HL-60 (cell line): ENCODE measurements at places on chromosomes 3 and 15.

DNA sequence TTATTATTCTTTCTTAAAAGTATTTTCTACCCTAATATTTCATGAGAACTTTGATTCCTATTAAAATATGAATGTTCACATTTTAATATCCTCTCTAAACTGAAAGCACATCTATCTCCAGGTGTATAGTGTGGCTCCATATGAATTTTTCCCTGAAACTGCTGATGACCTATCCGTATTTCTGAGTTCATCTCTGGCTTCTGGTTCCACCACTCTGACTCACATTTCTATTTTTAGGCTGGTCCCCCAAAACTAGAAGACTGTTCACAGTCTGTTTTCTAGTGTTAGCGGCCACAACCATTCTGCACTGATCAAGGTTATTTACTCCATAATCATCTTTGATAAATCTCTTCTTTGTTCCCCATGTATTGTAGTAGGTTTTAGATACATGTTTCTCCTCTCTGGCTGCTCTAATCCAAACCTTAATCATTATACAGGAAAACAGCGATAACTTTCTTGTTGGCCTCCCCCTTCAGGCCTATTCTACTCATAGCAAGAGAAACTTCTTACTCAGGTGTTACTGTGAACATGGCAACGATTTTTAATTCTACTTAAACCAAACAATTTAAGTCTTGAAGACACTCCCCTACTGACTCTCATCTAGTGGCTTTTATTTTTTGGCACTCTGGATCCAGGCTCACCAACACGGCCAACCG lies 12.8 kb downstream of the ADPGK start:
- no peak for DNase-seq

GRCh38 chr3:57434041-57434440 lies 110.1 kb downstream of the DNAH12 start:
- DNase-seq: no peak

GRCh38 chr3:184687363-184688015 lies 24.4 kb downstream of the MAGEF1 start:
- DNase-seq: peak; percentile 46

- no peak for DNase-seq
Measured at GRCh38 chr3:109772520-109772919, 435.2 kb upstream of the DPPA4 start.

- DNase-seq: no peak
Measured at GRCh38 chr3:18049096-18049495, 306.7 kb upstream of the TBC1D5 start.
